Lower leg skin (tissue), 4 donors: ENCODE measurements at places on chromosomes 13 and 19.

- no peak for DNase-seq
Measured at GRCh38 chr13:32538143-32538620, 413 bp downstream of the N4BP2L2 start.

GRCh38 chr19:44725251-44725650 lies 23.3 kb upstream of the BCL3 start:
- DNase-seq, result no peak

DNA sequence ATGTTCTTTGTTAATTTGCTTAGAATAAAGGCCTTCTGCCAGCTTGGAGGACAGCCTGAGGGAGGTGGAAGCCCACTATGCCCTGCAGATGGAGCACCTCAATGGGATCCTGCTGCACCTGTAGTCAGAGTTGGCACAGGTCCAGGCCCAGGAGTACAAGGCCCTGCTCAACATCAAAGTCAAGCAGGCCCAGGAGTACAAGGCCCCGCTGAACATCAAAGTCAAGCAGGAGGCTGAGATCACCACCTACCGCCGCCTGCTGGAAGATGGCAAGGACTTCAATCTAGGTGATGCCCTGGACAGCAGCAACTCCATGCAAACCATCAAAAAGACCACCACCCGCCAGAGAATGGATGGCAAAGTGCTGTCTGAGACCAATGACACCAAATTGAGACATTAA lies 41.7 kb downstream of the ZNF85 start:
- DNase-seq, result no peak

DNA sequence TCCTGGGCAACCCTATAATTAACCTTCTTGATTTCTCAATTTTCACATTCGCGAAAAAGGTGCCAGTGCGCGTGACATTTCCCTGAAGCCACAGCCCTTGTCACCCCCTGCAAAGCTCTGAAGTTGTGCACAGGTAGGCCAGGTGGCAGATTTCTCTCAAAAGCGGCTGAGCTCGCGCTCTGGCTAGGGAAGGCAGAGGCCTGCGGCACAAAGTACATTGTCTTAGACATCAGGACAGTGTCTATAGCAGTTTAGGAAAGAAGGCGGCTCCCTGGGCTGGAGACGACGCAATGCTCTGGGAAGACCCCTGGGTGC lies 42.9 kb upstream of the ZNF14 start:
- no peak for DNase-seq

DNA sequence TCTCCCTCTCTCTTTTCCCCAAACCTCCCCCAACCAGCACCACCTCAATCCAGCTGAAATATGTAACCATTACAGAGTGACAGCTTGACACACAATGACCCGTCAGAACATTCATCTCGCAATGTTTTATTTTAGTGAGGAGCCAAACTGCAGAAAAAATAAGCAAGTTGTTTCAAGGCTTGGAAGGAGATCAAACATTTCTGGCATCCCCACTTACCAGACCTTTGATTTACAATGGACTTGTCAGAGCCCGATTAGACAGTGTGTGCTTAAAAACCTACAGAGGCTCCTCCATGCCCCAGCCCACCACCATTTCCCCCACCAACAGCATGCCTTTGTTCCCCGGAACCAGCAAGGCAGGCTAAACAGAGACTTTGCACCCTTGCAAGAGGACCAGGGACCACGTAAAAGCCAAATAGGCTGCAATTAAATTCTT lies 382.8 kb upstream of the ZNF507 start:
- no peak for DNase-seq

DNA sequence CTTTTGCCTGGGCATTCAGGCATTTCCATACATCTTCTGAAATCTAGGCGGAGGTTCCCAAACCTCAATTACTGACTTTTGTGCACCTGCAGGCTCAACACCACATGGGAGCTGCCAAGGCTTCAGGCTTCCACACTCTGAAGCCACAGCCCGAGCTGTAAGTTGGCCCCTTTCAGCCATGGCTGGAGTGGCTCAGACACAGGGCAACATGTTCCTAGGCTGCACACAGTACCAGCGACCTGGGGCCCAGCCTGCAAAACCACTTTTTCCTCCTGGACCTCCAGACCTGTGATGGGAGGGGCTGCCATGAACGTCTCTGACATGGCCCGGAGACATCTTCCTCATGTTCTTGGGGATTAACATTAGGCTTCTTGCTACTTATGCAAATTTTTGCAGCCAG lies 1558.2 kb upstream of the PCDH20 start:
- no peak for DNase-seq

DNA sequence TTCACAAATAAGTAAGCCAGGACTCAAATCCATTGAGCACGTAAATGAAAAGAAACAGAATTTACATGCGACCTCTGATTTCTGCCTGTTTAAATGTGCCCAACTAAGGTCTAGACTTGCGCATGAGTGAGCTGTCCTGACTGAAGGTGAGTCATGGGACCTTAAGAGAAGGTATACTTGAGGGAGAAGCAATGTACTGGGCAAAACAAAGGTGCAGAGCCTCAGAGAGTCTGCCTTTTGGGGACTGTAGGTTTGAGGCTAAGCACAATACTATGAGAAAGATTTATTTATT lies 45.8 kb downstream of the UFM1 start:
- no peak for DNase-seq
